Activated CD8-positive, alpha-beta memory T cell treated with anti-CD3 and anti-CD28 coated beads for 36 hours (primary cell): ENCODE measurements at places on chromosomes 12 and 14. TPM values are rescaled to one million over a fixed set of nuclear protein-coding genes. Genes with fewer than 3 reads are reported as not detected.

Gene POMT2
- 26.5 TPM for total RNA-seq

Gene RPS6KA5
- 18.6 TPM for total RNA-seq

Gene ACSS3
- not detected for total RNA-seq

Gene SCNN1A
- total RNA-seq = 1.5 TPM

Gene FERMT2
- 2.4 TPM for total RNA-seq

Gene ITGB7
- 244 TPM for total RNA-seq

Gene RASAL1
- 0.19 TPM for total RNA-seq

Gene ADAMTS20
- total RNA-seq = not detected

Gene ACSM4
- total RNA-seq = not detected

Gene KRT2
- not detected for total RNA-seq

Gene SMIM41
- total RNA-seq = not detected

Gene DBX2
- not detected for total RNA-seq

Gene FOXG1
- not detected for total RNA-seq

Gene HCAR2
- total RNA-seq = not detected

Gene DEGS2
- 1.3 TPM for total RNA-seq

Gene FBRSL1
- 65.4 TPM for total RNA-seq

Gene TMCC3
- total RNA-seq = 0.08 TPM

Gene MMP19
- not detected for total RNA-seq

Gene ACTR6
- total RNA-seq = 34.5 TPM

Gene POU6F1
- total RNA-seq = 6.9 TPM

Gene CCDC175
- not detected for total RNA-seq

Gene KCNC2
- total RNA-seq = not detected

Gene CLEC2A
- not detected for total RNA-seq

Gene HHIPL1
- total RNA-seq = not detected

Gene DPF3
- total RNA-seq = 1.2 TPM

Gene ASIC1
- total RNA-seq = 13.3 TPM

Gene PLCZ1
- not detected for total RNA-seq

Gene NGDN
- total RNA-seq = 74.1 TPM

Gene GPR65
- total RNA-seq = 16.8 TPM

Gene NOVA1
- 0.11 TPM for total RNA-seq

Gene MNAT1
- 40.6 TPM for total RNA-seq

Gene GYS2
- not detected for total RNA-seq

Gene LMNTD1
- not detected for total RNA-seq

Gene ANO6
- total RNA-seq = 18.2 TPM

Gene PGF
- not detected for total RNA-seq

Gene FOXN4
- total RNA-seq = not detected

Gene SLC25A47
- not detected for total RNA-seq

Gene DNAJC22
- not detected for total RNA-seq

Gene TAS2R9
- not detected for total RNA-seq

Gene IFNG
- total RNA-seq = 499 TPM

Gene RNASE2
- not detected for total RNA-seq

Gene OASL
- 3.0 TPM for total RNA-seq

Gene PCED1B
- 79.8 TPM for total RNA-seq

Gene PHETA1
- total RNA-seq = 4.2 TPM

Gene TMEM119
- not detected for total RNA-seq

Gene GPR137C
- total RNA-seq = 0.19 TPM

Gene FAIM2
- 1.0 TPM for total RNA-seq

Gene NEK9
- total RNA-seq = 58.6 TPM

Gene MANSC4
- not detected for total RNA-seq

Gene C12orf54
- total RNA-seq = not detected
